ENCODE measurements at places on chromosomes 12 and 14. TPM values are rescaled to one million over a fixed set of nuclear protein-coding genes. Genes with fewer than 3 reads are reported as not detected.
A peak's percentile ranks its signal among the peaks of the same experiment; 100 is the strongest.

TAS2R8 gene
- total RNA-seq = 0.91 TPM

EPYC gene
- not detected for total RNA-seq

RIPK3 gene
- total RNA-seq = 4.0 TPM

AMIGO2 gene
- total RNA-seq = 31.0 TPM

MAP1LC3B2 gene
- not detected for total RNA-seq

KRT73 gene
- not detected for total RNA-seq

PLEKHH1 gene
- total RNA-seq = 30.6 TPM

IAPP gene
- total RNA-seq = not detected

DLGAP5 gene
- total RNA-seq = 1.3 TPM

GUCY2C gene
- total RNA-seq = not detected

KCNC2 gene
- not detected for total RNA-seq

KNTC1 gene
- 5.7 TPM for total RNA-seq

SERPINA9 gene
- not detected for total RNA-seq

NINJ2 gene
- 2.6 TPM for total RNA-seq

- no peak for DNase-seq
These were observed 15.7 kb downstream of the NR1H4 start for GRCh38 chr12:100489251-100489820.

DNA sequence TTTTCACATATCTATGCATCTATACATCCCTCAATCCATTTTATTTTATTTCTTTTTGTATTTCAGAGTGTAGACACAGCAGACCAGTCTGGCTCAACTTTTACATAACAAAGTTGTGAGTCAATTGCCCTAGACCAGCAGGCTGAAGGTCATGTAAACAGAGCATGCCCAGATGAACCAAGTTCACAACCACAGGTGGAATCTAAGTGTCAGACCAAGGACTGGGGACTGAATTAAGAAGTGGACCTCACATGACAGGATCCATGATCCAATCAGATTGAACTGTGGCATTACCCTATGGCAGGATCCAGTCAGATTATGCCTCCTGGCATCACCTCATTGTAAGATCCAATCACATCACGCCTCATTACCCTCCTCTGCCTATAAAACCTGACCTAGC lies 455.8 kb downstream of the SOX5 start:
- DNase-seq = no peak

DNA sequence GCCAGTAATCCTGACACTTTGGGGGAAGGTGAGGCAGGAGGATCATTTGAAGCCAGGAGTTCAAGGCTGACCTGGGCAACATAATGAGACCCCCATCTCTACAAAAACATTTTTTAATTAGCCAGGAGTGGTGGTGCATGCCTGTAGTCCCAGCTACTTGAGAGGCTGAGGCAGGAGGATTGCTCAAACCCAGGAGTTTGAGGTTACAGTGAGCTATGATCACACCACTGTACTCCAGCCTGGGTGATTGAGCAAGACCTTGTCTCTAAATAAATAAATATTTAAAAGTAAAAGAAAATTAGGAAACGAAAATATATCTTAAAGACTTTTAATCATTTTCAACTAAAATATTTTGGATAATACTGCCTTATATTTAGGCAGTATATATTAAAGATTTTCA lies 25.9 kb downstream of the CKB start:
- peak; percentile 14 for DNase-seq

DNA sequence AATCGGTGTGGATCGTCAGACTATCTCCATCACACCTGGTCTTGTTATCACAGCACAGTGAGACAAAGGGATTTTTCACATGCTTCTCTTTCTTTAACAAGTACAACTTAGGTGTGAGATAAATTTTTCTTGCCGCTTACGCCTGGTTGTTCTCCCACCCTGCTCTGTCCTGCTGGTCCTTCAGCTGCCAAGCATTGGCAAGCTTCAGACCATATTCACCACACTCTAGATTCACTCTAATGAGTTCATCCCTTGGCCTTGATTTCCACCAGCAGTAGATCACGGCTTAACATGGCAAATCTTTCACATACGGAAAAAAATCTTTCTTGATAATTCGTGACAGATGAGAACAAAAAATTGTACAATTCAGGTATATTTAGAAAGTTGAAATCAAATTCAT lies 33.5 kb downstream of the RHOJ start:
- DNase-seq = no peak

DNA sequence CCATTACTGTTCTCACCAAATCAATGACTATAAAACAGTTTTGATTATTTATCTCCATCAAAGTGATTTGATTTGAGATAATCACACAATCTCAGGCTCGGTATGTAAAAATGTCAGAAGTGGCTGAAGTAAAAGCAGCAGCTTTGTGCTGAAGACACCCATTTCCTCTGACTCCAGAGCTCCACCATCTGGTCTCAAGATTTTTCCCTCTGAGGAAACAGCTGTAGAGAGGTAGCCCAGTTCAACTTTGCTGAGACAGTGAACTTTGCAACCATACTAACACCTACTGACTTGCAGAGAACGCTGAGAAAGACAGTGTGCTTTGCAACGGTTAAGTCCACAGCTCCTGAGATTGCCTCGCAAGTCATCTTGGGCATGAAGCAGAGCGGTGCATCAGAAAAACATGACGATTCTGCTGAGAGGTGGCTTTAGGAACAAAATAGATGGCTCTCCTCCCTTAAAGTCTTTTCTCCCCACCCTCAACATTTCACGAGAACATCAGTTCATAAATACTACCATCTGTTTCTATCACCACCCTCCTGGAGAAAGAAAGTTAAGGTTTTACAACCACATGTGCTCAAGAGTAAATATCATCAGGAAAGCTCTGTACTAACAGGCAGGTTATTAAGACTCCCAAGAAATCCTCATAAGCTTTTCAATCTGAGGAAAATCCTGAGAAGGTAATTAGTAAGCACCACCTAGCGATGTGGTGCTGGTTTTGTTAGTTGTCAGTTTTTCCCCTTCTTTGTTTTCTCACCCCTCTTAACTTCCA lies 34.8 kb downstream of the HIGD1C start:
- peak; percentile 64 for DNase-seq

GRCh38 chr12:129911428-129912049 lies 7.7 kb upstream of the TMEM132D start:
- peak; percentile 62 for DNase-seq

DNA sequence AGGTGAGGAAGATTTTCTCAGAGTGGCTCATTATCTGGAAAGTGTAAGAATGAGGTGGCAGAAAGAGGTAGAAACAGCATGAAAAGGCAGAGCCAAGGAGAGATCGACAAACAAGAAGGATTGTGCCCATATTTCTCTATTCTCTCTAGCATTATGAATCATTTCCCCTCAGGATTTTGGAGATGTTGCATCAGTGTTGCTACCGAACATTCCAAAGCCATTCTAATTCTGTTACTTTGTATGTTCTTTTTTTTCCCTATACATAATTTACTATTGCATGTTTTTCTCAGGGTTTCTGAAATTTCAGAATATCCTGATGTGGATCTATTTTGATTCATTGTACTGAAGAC lies 61.4 kb downstream of the KICS2 start:
- DNase-seq = no peak

DNA sequence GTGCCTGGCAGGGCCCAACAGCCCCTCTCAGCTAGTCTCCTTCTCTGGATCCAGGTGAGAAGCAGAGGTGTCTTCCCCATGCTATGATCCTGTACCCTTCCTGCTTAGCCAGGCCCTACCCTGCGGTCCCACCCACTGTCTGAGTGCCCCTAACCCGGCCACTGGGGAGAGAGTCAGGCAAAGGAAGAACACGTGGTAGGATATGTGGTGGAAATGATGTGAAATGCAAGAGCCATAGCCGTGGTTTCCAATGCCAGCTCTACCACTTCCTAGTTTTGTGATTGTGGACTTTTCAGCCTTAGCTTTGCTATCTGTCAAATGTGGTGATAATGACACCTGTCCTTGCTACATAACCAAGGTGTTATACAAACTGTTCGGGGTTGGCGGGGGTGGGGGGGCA lies 15.8 kb downstream of the KRT2 start:
- no peak for DNase-seq

- DNase-seq = peak; percentile 87
These were observed 325.8 kb upstream of the DIO3 start for GRCh38 chr14:101235335-101236103.

GRCh38 chr14:60650373-60650961 lies 1.2 kb upstream of the SIX1 start:
- DNase-seq = no peak

- no peak for DNase-seq
These were observed 262.0 kb upstream of the TMPO start for GRCh38 chr12:98253207-98254037.

- no peak for DNase-seq
These were observed at the start of gene ITGB7 for GRCh38 chr12:53207042-53207441. TSS of gene ITGB7 (minus strand) at chr12:53207251. CDS start at chr12:53200443, 6,808 bp downstream.

DNA sequence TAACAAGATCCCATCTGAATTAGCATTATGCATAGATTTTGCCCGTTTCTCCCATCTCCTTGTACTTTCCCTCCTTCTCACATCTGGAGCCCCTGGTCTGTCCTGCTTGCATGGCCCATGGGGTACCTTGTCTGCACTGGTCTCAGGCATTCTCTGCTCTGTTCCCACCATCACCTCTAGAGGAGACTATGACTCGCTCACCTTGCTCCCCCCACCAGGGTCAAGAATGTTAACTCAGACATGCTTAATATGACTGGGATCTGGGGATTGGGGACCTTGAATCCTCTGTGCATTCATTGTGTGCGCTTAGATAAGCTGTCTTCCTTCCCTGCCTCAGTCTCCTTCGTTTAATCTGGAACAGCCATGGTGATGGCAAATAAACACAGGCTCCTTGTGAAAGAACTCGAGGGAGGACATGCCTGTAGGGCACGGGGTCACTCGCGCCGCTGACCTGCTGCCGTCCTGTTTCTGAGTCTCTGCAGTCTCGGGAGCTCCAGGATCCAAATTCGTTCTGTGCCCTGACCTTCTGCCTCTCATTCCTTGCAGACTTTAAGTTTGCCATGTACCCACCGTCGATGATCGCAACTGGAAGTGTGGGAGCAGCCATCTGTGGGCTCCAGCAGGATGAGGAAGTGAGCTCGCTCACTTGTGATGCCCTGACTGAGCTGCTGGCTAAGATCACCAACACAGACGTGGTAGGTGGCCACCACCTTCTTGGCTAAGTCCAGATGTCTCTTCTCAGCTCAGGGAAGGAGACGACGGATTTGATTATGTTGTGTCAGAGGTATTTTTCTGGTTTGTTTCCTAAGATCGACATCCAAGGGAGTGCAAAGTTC lies 15.0 kb downstream of the CCND2 start:
- no peak for DNase-seq

- no peak for DNase-seq
These were observed 117.5 kb downstream of the ANO2 start for GRCh38 chr12:5827591-5827990.

GRCh38 chr14:68695326-68695768 lies 97.5 kb downstream of the ZFP36L1 start:
- peak; percentile 82 for DNase-seq

DNA sequence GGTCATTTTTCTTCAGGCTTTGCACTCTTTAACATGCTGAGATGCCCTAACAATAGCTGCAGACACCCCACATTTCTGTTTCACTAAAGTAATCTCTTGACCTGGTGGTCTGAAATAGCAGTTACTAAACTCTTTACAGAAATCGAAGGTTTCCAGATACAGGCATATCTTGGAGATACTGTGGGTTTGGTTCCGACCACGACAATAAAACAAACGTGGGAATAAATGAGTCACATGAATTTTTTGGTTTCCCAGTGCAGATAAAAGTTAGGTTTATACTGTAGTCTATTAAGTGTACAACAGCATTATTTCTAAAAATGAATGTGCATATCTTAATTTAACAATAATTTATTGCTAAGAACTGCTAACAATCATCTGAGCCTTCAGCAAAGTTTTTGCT lies 208.7 kb downstream of the EGLN3 start:
- no peak for DNase-seq

- no peak for DNase-seq
These were observed 15.6 kb upstream of the PLEKHD1 start for GRCh38 chr14:69468949-69469348.

- DNase-seq = no peak
These were observed 7.7 kb downstream of the C3AR1 start for GRCh38 chr12:8058506-8058905.

Data from adrenal gland (tissue), 19 donors.